AG09309 (cell line): ENCODE measurements at places on chromosomes 13 and 19.

- DNase-seq, result no peak
Observed at GRCh38 chr13:79724348-79725103, 243.6 kb downstream of the NDFIP2 start.

- DNase-seq, result no peak
Observed at GRCh38 chr19:12789098-12789903, 2.0 kb upstream of the JUNB start.

- DNase-seq, result no peak
Observed at GRCh38 chr13:37586164-37586563, 12.4 kb downstream of the POSTN start.

GRCh38 chr13:24218338-24218737 is 57.8 kb downstream of the SPATA13 start:
- no peak for DNase-seq

DNA sequence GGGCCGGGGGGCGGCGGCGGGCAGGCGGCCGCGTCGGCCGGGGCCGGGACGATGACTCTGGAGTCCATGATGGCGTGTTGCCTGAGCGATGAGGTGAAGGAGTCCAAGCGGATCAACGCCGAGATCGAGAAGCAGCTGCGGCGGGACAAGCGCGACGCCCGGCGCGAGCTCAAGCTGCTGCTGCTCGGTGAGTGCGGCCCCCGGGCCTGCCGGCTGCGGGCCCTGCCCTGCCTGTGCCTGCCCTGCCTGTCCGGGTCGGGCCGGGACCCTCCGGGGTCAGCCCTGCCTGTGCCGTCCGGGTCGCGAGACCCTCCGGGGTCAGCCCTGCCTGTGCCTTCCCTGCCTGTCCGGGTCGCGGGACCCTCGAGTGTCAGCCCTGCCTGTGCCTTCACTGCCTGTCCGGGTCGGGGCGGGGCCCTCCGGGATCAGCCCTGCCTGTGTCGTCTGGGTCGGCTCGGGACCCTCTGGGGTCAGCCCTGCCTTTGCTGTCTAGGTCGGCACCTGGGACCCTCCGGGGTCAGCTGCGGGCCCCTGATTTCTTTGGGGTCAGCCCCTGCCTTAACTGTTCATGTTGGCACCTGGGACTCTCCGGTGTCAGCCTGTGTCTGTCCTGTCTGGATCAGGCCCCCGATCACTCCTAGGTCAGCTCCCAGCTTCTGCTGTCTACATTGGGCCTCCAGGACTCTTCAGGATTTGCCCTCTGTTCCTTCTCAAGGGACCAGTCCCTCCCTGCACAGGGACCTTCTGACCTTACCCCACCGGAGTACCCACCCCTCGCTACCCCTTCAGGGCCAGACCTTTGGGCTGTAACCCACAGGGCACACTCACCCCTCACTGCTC is 659 bp downstream of the GNA11 start:
- DNase-seq, result no peak

DNA sequence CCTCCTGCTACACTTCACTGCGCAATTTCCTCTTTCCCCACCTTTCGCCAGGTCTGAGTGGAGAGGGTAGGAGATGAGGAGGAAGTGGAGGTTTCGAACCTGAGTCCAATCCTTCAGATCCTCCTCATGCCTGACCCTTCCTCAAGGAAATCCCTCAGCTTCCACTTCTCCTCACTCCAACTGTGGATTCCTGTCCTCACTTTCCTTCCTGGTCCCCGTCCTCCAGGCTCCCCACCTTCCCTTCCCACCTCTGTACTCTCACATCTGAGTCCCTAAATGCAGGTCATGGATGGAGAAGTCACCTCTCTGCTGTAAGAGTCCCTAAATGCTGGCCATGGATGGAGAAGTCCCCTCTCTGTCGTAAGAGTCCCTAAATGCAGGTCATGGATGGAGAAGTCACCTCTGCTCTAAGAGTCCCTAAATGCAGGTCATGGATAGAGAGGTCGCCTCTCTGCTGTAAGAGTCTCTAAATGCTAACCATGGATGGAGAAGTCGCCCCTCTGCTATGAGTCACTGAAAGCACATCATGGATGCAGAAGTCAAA is 3.1 kb downstream of the TMEM86B start:
- no peak for DNase-seq

GRCh38 chr19:37218592-37218935 is 550 bp downstream of the ZNF383 start:
- DNase-seq, result peak; percentile 20

GRCh38 chr19:13164343-13165161 is 14.3 kb downstream of the IER2 start:
- no peak for DNase-seq

DNA sequence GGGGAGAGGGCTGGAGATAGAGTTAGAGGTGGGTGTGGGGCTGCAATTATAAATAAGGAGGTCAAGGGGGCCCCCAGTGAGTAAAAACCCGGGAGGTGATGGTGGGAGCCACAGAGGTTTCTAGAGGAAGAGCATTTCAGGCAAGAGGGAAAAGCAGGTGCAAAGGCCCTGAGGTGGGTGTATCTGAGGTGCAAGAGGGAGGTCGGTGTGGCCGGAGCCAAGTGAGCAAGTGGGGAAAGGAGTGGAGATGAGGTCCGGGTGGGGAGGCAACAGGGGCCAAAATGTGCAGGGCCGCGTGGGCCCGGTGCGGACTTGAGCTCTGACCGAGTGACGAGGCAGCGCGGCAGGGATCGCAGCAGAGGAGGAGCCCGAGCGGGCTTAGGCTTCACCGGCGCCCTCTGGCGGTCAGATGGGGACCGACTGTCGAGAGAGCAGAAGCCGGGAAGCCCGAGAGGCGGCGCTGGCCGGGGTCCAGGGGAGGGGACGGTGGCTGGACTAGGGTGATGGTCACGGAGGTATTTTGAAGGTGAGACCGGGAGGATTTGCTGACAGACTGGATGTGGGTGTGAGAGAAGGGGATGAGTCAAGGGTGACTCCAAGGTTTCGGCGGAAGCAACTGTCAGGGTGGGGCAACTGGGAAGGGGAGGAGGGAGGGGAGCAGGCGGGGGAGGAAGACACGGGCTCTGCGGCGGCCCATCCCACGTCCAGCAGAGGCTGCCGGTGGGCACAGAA is 17.7 kb upstream of the SPACA4 start:
- DNase-seq, result no peak

DNA sequence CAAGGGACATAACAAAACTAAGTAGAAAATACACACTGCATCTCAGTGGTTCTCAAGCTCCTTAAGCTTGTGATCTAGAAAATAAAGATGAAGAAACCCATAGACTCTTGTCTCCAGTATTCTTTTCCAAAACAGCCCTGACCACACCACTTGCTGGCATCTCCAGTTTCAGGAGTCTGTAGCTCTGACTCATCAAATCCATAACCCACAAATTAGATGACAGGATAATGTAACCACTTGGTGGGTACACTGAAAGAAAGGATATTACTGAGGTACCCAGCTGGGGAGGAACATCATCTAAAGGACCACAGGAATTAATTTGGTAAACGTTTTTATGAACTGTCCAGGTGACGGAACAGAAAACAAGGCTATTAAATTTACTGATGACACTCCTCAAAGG is 214.7 kb downstream of the VWA8 start:
- peak; percentile 45 for DNase-seq

GRCh38 chr13:76035711-76036110 is 399.6 kb downstream of the LMO7 start:
- DNase-seq, result no peak

- DNase-seq, result no peak
Observed at GRCh38 chr13:97221466-97221865, 667 bp upstream of the MBNL2 start.

GRCh38 chr13:110816500-110816899 is 98.4 kb downstream of the ANKRD10 start:
- no peak for DNase-seq

DNA sequence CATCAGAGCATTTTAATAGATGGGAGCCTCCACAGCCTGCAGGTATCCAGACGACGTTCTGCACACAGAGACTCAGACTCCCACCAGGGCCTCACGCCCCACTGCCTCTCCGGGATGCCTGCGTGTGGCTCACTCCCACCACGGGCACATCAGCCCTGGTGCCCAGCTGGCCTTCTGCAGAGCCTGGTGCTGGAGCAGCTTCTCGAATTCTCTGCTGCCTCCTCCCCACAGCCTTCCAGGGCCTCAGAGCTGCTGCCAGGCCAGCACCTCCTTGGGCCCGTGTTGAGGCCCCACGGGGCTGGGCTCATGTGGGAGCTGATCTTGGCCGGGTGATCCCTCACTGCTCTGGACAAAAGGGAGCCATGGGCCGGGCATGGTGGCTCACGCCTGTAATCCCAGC is 90.9 kb downstream of the KDM4B start:
- no peak for DNase-seq

- no peak for DNase-seq
Observed at GRCh38 chr19:976476-976875, 7.7 kb upstream of the WDR18 start.

GRCh38 chr13:31747966-31748365 is 8.6 kb downstream of the RXFP2 start:
- no peak for DNase-seq

DNA sequence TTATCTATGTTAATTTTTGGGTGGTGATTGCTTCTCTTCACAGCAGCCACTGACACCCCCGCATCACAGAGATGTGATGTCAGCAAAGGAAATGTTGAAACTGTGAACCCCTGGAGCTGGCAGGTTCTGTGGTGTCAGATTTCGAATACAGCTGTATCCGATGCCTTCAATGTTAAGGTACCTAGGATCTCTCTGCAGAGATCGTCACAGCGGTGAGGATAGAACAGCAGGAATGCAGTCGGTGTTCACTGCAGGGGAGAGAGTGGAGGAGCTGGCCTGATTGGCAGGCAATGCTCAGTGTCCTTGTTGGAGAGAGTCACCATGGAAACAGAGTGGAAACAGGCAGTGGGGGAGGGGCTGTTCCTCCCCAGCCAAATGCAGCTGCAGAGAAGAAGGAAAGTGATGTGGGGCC is 79.5 kb upstream of the ZNF835 start:
- DNase-seq, result no peak

DNA sequence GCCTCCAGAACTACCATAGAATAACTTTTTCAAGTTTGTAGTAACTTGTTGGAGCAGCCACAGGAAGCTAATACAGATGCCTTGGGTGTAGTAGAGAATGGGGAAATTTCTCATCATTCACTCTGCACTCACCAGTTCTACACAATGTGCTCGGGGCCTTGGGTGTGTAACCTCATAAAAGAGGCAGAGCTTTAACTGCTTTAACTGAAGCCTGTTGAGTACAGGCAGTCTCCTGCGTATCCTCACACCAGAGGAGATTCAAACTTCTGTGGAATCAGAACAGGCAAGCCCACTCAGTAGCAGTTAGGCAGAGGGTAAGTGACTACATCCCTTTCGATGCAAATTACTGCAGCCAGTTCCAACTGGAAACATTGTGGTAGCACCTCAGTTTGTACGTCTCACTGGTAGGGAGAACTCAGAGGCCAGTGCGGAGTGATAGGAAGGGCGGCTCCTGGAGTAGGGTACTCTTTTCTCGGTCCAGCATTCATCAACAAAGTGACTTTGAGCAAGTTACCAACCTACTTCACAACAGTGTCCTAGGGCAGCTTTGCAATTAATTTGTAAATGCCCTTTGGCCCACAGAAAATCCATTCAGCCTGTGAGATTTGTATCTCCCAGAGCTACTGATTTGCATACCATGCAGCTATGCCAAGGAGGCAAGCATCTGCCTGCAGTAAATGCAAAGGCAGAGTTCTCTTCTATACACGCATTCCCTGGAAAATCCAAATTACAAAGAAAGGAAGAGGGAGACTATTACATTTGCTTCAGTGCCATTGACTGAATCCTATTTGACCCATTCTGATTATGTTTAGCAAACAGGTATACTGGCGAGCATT is 904.3 kb downstream of the DIAPH3 start:
- DNase-seq, result no peak

DNA sequence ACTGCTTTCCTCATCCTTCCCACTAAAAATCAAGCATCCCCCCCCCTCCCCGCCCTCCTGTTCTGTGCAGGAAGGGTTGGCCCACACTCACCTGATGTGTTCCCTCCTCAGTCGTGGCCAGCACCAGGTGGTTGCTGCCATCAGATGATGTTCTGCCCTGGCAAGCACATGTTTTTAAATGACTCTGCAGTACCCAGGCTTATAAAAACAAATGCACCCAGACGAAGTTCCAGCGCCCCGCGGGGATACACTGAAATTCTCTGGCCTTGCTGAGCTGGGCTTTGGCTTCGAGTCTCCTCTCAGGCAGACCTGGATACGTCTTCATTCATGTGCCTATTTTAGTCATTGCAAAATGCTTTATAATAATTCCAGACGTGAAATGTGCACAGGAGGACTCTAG is 316.3 kb downstream of the DLEU7 start:
- no peak for DNase-seq

DNA sequence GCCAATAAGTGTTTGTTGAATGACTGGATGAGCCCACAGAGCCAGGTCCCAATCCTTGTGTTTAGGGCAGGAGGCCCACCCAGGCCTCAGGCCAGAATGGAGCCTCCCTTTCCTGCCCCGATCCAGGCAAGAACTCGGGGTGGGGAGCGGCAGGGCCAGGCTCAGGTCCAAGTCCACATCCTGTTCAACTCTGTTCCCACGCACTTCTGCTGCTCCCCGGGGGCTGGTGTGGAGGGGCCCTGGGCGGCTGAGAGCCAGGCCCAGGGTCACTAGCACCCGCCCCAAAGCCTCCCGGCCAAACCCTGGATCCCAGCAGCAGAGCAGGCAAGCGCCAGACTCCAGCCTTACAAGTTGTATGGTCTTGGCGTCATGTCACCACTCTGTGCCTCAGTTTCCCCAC is 8.0 kb downstream of the ANGPTL8 start:
- DNase-seq, result no peak

DNA sequence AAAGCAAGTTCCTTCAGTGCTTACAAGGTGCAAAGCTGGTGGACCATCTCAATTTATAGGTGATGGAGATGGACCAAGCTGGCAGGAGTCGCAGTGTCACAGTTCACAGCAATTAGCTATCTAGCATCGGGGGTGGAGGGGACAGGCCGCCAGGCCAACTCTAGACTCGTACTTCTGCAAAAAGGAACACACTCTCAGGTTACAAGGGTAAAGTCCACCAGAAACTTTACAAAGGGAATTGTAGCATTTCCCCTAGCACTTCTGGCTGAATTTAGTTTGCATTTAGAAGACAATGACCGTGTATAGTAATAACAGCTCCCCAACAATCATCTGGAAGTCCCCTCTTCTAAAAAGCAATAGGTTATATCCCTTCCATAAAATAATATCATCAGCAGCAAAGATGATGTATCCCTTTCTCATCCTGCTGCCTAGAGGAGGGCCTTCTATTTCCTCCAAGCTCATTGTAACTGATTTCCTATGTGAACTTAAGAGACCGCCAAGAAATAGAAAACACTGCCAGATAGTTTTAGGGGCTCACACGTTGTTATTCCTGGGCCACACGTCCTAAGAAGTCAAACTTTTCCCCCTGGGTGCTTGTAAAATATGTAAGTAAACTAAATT is 8.5 kb upstream of the DOCK9 start:
- no peak for DNase-seq
